ENCODE measurements at places on chromosomes 1 and 21. TPM values are rescaled to one million over a fixed set of nuclear protein-coding genes. Genes with fewer than 3 reads are reported as not detected.

Gene TLR5
- total RNA-seq = 0.50 TPM

Gene ADAMTS4
- total RNA-seq = 4.7 TPM

DNA sequence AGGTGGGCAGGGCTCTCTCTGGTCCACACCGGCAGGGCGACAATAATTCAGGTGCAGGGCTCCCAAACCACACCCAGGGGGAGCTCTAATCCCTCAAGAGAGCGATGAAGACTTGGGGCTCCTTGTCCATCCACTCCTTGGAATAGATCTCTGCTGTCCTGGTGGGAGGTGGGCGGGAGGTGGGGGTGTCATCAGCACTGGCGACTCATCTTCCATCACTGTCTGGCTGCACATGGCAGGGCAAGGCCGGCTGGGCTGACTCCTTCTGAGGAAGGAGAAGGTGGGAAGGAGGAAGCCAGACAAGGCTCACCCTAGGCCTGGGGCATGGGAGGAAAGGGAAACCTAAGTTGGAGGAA, 29.3 kb downstream of the TNNT2 start:
- DNase-seq = peak; percentile 92
- no peaks in the 10 kb centered on the region for H3K27me3 ChIP-seq
- H3K27ac ChIP-seq = peak overlapping the region; percentile 85
- peaks cover 19% of the 10 kb centered on the region for H3K4me1 ChIP-seq

- no peaks in the 10 kb centered on the region for H3K4me1 ChIP-seq
- no peak for DNase-seq
- no peaks in the 10 kb centered on the region for H3K36me3 ChIP-seq
- H3K27ac ChIP-seq = no peak overlapping the region
- no peaks in the 10 kb centered on the region for H3K27me3 ChIP-seq
Observed at GRCh38 chr1:247746391-247746935, 1.5 kb downstream of the OR14A2 start.

- peak overlapping the region; percentile 69 for H3K27ac ChIP-seq
- no peak overlapping the region for H3K4me3 ChIP-seq
- no peaks in the 10 kb centered on the region for H3K36me3 ChIP-seq
Observed at GRCh38 chr1:94884106-94884505, 42.8 kb downstream of the CNN3 start.

GRCh38 chr1:167418391-167418790, 99.9 kb downstream of the CD247 start:
- peaks cover 4% of the 10 kb centered on the region for H3K4me1 ChIP-seq
- no peak for DNase-seq
- H3K27me3 ChIP-seq = no peaks in the 10 kb centered on the region

DNA sequence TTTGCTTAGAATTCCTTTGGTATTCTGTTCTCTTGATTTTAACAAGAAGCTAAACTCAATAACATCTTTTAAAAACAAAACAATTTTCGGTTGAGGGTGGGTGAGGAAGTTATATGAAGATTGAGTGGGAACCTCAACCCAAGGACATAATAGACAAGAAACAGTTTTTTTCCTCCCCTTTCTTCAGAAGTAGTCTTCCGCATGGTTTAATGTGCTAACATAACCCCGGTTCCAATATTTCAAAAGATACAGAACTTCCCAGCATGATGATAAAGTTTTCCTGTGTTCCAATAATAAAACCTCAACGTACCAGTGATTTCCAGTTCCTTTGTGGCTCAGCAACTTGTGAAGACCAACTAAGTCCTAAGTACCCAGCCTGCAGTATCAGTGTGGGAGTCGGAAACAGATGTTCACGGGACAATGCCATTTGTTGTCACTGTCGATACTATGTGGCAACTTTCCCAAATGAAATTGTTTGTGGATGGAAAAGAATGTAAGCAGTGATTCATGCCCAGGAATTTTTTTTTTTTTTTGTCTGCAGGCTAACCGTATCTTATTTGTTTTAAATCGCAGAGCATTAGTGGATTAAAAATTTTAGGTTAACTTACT, 48.5 kb downstream of the NR5A2 start:
- peak; percentile 40 for DNase-seq
- peaks cover 24% of the 10 kb centered on the region for H3K4me1 ChIP-seq
- H3K27me3 ChIP-seq = no peaks in the 10 kb centered on the region
- H3K4me3 ChIP-seq = no peak overlapping the region
- H3K27ac ChIP-seq = peak overlapping the region; percentile 30
- no peaks in the 10 kb centered on the region for H3K36me3 ChIP-seq

- no peaks in the 10 kb centered on the region for H3K27me3 ChIP-seq
- H3K4me3 ChIP-seq = no peak overlapping the region
- H3K36me3 ChIP-seq = no peaks in the 10 kb centered on the region
- H3K27ac ChIP-seq = no peak overlapping the region
Observed at GRCh38 chr1:45846931-45847330, 43.5 kb downstream of the MAST2 start.
